Left lung (tissue), 14 donors: ENCODE measurements at places on chromosomes 5 and 9. TPM values are rescaled to one million over a fixed set of nuclear protein-coding genes. Genes with fewer than 3 reads are reported as not detected.

The FCHSD1 gene
- 25.5 TPM for polyA plus RNA-seq

The CCDC107 gene
- 10.3 TPM for polyA plus RNA-seq

The ENG gene
- 80.3 TPM for polyA plus RNA-seq

The PAM gene
- polyA plus RNA-seq, result 118 TPM

- H3K4me1 ChIP-seq, result no peaks in the 10 kb centered on the region
- H3K4me3 ChIP-seq, result no peak overlapping the region
- H3K27me3 ChIP-seq, result no peaks in the 10 kb centered on the region
- H3K27ac ChIP-seq, result no peak overlapping the region
- no peak for DNase-seq
Observed at GRCh38 chr5:54341971-54342370, 31.6 kb upstream of the ARL15 start.

- DNase-seq, result no peak
- no peak overlapping the region for H3K4me3 ChIP-seq
- peaks cover 53% of the 10 kb centered on the region for H3K27me3 ChIP-seq
- no peaks in the 10 kb centered on the region for H3K36me3 ChIP-seq
- H3K27ac ChIP-seq, result no peak overlapping the region
Observed at GRCh38 chr5:77181596-77182304, 28.7 kb upstream of the PDE8B start.

GRCh38 chr5:76583163-76584047 is 39.8 kb downstream of the F2RL2 start:
- H3K4me3 ChIP-seq, result no peak overlapping the region
- no peak overlapping the region for H3K27ac ChIP-seq
- DNase-seq, result peak; percentile 32
- H3K36me3 ChIP-seq, result no peaks in the 10 kb centered on the region
- no peaks in the 10 kb centered on the region for H3K27me3 ChIP-seq

DNA sequence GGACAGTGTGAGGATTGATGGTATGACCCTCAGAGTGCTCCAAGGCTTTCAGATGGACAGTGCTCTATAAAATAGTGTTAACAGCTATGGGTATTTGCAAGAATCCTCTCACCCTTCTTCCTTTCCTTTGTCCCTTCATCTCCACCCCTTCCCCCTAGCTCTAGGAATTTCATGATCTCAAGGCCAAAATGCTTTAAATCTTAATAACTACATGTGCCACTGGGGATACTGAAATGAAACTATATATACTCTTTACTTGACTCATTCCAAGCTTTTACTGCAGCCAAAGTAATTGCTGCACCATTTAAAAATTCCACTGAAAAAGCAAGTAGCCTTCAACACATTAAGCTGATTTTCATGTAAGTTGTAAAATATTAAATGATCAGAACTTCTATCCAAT is 361.6 kb upstream of the SLC30A5 start:
- H3K36me3 ChIP-seq, result no peaks in the 10 kb centered on the region
- H3K27me3 ChIP-seq, result no peaks in the 10 kb centered on the region
- H3K4me3 ChIP-seq, result no peak overlapping the region
- no peak for DNase-seq

GRCh38 chr9:38280251-38280800 is 112.2 kb upstream of the ALDH1B1 start:
- no peaks in the 10 kb centered on the region for H3K36me3 ChIP-seq
- no peaks in the 10 kb centered on the region for H3K4me1 ChIP-seq
- no peak for DNase-seq
- no peaks in the 10 kb centered on the region for H3K27me3 ChIP-seq
- H3K27ac ChIP-seq, result no peak overlapping the region
- H3K4me3 ChIP-seq, result no peak overlapping the region

DNA sequence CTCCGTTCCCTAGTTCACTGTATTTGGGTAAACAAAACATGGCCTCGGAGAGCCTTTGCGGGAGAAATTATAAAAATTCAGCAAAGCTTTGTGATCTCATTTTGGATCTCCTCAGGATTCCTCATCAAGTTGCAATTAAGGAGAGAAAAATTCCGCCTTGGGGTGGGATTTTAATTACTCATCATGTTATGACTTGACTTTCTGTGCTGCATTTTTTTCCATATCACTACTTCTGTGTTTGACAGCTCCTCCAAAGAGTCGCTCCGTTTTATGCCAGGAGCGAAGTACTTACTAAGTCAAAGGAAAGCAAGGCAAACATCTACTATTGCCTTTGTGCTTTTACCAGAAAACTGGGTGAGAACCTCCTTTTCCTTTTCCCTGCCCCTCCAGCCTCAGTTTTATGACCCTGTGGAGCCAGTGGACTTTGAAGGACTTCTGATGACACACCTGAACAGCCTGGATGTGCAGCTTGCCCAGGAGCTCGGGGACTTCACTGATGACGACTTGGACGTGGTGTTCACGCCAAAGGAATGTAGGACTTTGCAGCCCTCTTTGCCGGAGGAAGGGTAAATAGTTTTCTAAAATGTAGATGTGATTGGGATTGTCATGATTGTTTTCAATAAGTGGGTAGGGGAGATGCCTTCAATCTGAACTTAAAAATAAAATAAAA is 71.5 kb downstream of the DOCK8 start:
- no peak overlapping the region for H3K27ac ChIP-seq
- H3K36me3 ChIP-seq, result no peaks in the 10 kb centered on the region
- H3K4me3 ChIP-seq, result no peak overlapping the region
- H3K4me1 ChIP-seq, result no peaks in the 10 kb centered on the region

DNA sequence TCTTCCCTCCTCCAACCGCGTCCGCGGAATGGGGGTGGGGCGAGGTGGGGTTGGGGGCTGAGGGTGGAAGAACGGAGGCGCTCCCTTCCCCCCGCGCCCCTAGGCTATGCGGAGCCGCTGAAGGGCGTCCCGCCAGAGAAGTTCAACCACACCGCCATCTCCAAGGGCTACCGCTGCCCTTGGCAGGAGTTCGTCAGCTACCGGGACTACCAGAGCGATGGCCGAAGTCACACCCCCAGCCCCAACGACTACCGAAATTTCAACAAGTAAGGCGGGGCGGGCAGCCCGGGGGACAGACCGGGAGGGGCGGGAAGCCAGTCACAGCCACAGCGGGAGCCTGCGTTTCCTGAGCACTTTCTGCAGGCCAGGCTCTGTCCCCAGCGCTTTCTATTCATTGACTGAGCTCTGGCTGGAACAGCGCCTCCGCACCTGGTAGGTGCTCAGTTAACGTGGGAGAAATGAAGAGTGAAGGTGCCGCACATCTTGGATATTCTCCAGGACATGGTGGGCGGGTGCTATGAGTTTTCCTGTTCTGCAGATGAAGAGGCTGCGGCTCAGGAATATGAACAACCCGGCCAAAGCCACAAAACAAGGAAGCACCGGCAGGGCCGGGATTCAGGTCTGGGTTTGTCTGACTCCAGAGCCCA is 11.3 kb downstream of the MYOZ3 start:
- H3K4me1 ChIP-seq, result peaks cover 33% of the 10 kb centered on the region
- DNase-seq, result peak; percentile 58
- H3K36me3 ChIP-seq, result no peaks in the 10 kb centered on the region
- H3K4me3 ChIP-seq, result peak overlapping the region; percentile 30
- peak overlapping the region; percentile 69 for H3K27ac ChIP-seq
- H3K27me3 ChIP-seq, result peaks cover 5% of the 10 kb centered on the region
